Fibroblast of villous mesenchyme (primary cell): ENCODE measurements at places on chromosomes 7 and 10.

GRCh38 chr7:90858546-90858945 lies 262.4 kb downstream of the CDK14 start:
- no peak for DNase-seq

- DNase-seq: no peak
Measured at GRCh38 chr7:134395604-134396003, 63.3 kb downstream of the AKR1B1 start.

GRCh38 chr10:100847440-100847839 lies 65.3 kb upstream of the SLF2 start:
- no peak for DNase-seq

GRCh38 chr7:34011017-34011695 lies 105.8 kb downstream of the BMPER start:
- DNase-seq: peak; percentile 52

DNA sequence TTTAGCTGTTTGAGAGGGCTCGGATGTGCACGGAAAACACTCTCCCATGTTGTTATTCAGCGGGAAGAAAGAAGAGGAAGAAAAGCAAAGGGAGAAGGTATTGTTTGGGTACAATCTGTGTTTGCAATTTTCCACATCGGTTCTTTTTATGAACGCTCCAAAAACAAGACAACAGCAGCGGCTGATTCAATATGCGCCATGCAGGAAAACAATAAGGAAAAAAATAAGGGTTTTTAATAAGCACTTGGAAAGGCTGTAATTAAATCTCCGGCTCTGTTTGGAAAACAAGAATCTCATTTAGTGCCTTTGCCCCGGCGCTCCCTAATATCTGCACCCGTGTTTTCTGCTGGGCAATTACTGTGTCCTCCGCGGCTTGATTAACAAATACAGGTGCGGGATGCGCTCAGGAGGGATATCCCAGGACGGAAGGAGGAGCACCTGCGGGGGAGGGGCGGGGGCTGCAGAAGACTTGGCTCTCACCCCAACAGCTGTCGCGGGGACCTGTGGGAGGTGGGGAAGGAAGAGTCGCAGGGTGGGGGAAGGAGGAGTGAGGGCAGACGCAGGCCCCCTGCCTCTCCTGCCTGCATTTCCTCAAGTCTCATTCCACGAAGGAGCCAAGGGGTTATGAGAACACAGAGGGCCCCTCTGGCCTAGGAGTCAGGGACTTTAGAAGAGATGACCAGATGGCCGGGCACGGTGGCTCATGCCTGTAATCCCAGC lies 181.5 kb upstream of the PODXL start:
- DNase-seq: no peak

GRCh38 chr7:151024435-151025056 lies at the start of gene ATG9B:
TSS of gene ATG9B (minus strand) at chr7:151024494. CDS start at chr7:151024423, 71 bp downstream.
- no peak for DNase-seq

- DNase-seq: no peak
Measured at GRCh38 chr7:25664593-25664992, 436.3 kb upstream of the NPVF start.

- no peak for DNase-seq
Measured at GRCh38 chr7:41107938-41108448, 594.9 kb downstream of the INHBA start.

DNA sequence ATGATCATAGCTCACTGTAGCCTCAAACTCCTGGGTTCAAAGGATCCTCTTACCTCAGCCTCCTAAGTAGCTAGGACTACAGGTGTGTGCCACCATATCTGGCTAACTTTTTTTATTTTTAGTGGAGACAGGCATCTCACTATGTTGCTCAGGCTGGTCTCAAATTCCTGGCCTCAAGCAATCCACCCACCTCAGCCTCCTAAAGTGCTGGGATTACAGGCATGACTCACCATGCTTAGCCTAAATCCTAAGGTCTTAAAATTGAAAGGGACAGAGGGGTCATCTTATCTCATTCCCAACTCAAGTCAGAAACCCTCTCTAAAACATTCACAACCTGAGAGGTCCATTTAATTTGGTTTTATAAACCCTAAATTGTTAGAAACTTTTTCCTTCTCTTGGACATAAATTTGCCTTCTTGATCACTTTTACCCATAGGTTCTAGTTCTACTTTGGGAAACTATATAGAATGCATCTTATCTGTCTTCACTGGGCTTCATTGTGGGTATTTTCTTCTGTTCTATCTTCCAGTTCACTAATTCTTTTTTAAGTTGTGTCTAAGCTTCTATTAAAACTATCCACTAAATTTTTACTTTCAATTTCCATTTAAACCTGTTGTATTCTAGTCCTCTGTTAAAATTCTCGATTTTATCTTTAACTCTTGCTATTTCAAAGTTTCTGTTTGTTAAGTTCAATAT lies 183.4 kb upstream of the KAT6B start:
- DNase-seq: no peak

- DNase-seq: no peak
Measured at GRCh38 chr10:64312876-64313275, 791.7 kb downstream of the REEP3 start.

DNA sequence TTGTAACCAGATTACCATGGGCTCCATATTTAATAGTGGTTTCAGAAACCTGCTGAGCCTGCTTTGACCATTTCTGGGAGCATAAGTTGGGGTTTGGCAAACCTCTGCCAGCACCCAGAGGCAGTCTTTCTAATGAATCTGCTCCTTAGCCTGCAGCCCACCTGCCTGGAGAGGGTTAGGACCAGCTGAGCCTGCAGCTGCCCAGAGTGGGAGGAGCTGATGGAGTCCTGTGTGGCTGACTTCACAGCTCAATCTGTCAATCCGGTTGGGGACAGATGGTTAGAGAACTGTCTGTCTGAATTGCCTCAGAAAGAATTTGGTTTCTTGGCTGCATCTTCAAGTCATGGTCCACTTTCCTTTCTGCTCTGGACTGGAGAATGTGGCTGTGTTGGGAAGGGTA lies 444.6 kb downstream of the NRG3 start:
- no peak for DNase-seq

DNA sequence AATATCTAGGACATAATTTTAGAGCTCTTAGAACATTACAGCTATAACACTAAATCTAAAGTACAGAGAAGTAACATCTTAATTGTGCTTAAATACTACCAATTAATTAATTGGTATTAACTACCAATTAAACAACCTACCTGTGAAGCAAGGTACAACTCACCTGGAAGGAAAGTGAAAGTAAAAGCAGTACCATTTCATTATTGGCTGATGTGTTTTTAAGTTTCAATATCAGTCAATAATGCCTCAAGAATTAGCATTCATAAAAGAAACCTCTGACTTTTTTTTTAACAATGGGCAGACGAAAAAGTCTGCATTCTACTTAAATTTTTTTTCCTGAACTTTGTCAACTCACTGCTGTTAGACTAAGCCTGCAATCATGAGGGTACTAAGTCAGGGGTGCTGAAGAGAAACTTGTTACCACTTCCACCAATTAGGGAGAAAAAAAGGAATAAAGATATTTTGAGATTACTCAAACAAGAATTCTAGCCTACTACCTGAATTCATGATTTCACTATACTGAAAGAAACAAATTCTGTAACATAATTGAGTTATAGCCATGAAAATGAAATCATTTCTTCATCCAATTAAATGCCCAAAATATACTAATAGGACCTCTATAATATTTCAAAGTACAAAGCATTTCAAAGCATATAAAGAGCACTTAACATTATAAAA lies 19.9 kb downstream of the UPF2 start:
- no peak for DNase-seq

- DNase-seq: peak; percentile 42
Measured at GRCh38 chr10:15842556-15843169, 17.6 kb downstream of the MINDY3 start.

GRCh38 chr10:6918305-6918704 lies 338.2 kb upstream of the PRKCQ start:
- no peak for DNase-seq

- DNase-seq: no peak
Measured at GRCh38 chr10:68333440-68334431, 1.0 kb upstream of the PBLD start.

DNA sequence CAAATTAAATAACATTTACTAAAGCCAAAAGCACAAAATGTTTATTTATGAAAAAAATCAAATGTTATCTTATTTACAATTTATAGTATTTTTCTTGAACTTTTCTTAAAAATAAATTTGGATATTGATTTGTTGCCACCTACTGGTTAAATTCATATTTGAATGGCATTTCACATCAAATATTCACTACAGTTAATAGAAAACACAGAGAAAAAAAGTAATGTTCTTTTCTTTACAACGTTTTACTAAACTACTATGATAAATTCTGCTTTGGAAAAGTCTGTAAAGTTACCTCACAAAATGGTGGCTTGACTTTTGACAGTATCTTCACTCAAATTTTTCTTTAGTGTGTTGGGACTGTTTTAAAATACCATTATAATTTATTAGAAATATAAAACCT lies 52.7 kb downstream of the SRPK2 start:
- DNase-seq: peak; percentile 23

GRCh38 chr7:46741938-46742540 lies 821.0 kb upstream of the IGFBP3 start:
- DNase-seq: peak; percentile 56

DNA sequence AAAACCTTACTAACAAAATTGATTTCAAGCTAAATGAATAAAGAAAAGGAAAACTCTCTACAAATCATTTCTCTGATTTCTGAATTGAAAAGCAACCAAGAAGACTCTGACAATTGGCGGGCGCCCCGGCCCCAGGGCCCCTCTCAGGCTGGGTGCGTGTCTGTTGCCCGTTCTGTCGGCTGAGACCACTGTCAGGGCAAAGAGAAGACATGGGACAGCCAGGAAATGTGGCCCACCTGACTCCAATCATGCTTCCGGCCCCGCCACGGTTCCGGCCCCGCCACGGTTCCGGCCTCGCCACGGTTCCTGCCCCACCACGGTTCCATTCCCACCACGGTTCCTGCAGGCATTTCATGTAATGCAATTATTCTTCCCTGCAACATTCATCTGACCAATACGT lies 115.9 kb downstream of the PTPRN2 start:
- DNase-seq: no peak

GRCh38 chr7:148804343-148805235 lies 79.5 kb downstream of the EZH2 start:
- no peak for DNase-seq
